ENCODE measurements at places on chromosomes 1 and 21.
A peak's percentile ranks its signal among the peaks of the same experiment; 100 is the strongest.

GRCh38 chr1:51564124-51564523, 45.1 kb upstream of the EPS15 start:
- no peak for DNase-seq

DNA sequence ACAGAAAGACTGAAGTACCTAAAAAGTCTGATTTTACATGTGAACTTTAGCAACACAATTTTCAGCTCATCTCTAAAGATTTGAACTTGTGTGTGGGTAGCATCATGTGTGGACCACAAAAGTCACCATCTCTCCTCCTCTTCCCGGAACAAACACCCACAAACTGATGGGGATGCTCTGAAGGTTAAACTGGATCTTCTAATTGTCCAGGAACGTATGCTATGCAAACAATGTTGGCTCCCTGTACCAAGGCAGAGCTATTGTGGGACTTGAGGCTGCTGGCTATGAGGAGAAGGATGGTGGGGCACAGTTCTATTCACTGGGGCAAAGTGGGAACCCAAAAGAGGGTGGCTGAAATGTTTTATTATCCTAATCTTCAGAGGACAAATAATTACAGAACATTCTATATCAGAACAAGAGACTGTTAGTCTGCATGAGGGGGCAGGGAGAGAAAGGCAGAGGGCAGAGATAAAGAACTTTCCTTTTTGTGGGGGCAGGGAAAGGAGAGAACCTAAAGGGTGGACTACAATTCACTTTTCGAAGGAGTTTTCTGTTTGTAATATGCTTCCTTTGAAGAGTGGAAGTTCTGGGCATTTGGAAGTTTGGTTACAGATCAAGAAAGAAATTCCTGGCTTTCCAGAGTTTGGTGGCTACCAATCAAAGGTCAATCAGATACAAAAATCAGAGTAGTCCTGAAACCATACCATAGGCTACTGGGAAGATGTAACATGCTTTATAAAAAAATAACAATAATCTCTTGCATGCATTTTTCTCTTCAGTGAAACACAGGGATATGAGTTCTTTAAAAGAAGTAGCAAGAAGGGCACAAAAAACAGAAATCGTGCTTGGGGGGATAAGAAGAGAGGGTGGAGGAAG, 62.9 kb downstream of the GADD45A start:
- peak; percentile 18 for DNase-seq

DNA sequence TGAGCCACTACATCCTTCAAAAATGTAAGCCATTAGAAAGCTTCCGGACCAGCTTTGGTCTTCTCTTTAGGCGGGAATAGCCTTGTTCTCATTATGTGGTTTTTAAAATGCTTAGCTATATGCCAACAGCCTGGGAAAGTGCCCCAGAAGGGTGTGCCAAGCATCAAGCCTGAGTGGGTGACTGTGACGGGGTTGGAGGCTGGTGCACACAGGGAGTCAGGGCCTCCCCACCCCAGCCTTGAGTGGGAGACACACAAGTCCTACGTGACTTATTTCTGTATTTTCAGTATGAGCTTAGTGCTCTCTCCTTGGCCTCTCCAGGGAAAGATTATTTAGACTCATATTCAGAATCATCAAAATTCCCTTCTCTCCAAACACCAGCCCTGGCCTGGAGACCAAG, 9.8 kb downstream of the UBASH3A start:
- DNase-seq, result no peak

DNA sequence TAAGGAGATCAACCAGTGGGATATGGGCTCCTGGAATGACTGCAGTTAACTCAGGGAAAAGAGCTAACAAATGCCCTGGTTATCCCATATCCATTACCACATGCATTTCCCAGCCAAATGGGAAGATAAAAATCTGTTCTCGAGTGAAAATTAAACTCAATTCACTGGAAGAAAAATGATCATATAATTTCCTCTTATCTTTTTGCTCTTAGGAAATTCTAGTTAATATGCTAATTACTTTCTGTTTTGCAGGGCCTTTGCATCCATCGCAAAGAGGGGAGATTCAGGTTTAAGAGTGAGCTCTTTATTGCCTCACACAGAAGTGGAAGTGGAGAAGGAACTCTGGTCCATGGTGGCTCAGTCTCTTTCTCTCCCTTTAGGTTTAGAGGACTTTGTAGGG, 3.9 kb upstream of the IL24 start:
- no peak for DNase-seq

DNA sequence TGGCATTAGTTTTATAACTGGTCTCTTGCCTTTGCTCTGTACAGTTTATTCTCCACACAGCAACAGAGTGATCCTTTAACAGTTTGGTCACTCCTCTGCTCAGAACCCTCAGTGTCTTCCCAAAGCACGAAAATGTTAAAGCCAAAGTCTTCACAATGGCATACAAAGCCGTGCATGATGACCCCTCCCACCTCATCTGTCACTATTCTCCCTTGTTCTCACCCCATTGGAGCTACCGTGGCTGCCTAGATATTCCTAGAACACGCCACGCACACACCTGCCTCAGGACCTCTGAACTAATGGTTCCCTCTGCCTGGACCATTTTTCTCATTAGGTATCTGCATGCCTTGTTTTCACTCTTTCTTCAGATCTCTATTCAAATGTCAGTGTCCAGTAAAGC, 8.6 kb upstream of the SEMA4A start:
- no peak for DNase-seq

DNA sequence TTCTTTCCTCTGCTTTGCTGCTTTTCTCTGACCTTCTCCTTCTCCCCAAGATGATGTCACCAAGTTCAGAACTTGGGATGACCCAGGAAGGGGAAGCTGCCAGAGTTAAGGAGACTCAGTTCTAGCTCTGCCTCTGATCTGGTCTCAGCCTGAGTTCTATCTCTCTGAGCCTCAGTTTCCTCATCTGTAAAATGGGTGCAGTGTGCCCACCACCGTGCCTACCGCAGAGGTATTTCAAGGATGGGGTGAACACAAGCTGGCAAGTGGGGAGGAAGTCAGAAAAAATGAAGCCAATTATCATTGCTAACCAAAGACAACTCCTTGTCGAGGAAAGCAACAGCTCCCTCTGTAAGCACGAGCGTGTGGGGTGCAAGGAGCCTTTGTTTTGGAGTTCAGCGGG, 249.7 kb downstream of the KAZN start:
- no peak for DNase-seq

DNA sequence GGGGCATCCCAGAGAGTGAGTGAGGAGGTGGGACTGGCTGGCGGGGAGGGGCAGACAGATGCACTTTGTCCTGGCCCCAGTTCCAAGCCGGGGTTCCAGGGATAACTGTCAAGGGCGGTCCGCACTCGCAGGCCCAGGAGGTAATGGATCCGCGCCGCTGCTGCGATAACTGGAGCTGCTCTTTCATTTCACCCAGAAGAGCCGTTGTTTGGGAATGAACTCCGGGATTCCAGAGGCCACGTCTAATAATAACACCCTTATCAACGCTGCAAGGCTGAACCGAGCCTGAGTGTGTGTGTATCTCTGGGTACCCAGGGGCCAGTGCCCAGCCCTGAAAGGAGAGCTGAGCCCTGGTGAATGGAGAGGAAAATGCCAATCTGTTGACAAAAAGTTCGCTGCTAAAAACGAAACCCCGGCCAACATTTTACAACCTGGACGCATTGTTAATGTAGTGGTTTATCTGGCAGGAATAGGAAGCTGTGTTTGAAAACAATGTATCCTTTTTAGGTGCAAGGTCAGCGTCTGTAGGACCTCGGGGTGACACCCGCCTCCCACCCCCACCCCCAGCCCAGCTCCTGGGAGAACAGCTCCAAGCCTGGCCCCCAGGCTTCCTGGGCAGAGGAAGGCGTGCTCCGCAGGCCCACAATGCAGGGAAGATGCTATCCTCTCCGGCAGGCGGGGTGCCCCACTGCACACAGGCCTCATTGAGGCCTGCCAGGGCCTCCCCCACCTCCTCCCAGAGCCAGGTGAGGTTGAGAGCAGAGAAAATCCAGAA, 119.7 kb downstream of the PROX1 start:
- DNase-seq, result peak; percentile 19

GRCh38 chr1:224205438-224205840, 22.4 kb downstream of the DEGS1 start:
- peak; percentile 23 for DNase-seq

DNA sequence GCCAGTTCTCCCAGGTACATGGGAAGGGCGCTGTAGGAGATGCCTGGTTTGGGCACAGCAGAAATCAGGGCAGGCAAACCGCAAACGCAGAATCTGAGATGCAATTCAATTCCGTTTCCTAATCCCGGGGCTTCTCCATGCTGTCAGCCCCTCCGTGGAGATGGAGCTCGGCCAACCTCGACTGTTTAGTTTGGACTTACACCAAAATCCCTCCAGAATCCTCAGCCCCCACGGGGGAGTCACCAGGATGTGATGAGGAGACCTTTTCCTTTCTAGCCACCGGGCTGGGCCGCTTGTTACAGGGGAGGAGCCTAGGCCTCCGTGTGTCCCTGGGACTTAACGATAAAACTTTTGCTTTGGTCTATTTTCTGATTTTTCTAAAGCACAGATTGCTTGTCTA, 7.9 kb downstream of the SLC2A7 start:
- DNase-seq, result no peak

GRCh38 chr1:185526344-185527307, 207.6 kb upstream of the HMCN1 start:
- DNase-seq, result no peak

DNA sequence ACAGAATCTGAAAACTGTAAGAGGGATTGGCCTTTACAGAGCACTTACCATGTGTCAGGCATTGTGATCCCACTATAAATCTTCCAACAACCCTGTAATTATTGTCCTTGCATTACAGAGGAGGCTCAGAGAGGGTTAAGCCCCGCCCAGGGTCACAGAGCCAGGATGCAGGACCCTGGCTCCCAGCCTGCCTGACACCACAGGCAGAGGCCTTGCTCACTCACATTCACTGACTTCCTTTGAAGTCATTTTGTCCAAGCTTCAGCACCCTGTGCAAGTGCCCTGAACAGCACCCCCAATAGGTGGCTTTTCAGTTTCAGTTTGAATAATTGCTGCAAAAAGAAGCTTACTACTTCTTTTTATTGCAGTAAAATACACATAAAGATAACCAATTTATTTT, 256.8 kb upstream of the NFIA start:
- DNase-seq, result peak; percentile 49

- DNase-seq, result no peak
Observed at GRCh38 chr1:154414606-154415005, 9.5 kb downstream of the IL6R start.

DNA sequence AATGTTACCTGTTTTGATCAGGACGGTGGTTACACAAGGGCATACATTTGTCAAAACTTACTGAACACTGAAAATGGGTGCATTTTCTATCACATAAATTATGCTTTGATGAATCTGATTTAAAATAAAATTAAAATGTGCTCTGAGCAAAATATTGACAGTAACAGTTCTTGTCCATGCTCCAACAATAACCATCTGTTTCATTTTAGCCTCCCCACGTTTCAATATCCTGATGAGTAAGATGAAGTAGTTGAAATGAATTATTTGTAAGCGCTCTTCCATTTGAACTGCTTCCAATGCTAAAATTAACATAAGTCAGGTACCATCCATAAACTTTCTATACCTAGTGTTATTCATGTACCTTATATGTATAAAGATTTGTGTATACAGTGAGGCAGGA, 365.4 kb downstream of the LTN1 start:
- no peak for DNase-seq

DNA sequence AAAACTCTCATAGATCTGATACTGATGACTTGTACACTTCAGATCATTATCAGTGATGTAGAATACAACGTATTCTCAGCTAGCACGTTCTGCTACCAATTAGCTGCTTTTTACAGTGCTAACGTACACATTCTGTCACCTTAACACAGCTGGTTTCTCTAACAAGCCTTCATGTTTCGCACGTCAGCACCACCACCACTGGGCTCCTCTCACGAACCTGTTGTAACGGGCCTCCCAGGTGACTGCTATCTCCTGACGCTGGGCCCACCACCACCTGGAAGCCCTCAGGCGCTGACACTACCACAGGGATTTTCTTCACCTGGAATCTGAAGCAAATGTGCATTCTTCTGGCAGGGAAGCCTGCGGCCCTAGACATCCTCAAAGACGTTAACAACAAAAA, 19.8 kb downstream of the TOMM20 start:
- DNase-seq, result no peak

GRCh38 chr1:114671011-114671938, 1.4 kb upstream of the DENND2C start:
- DNase-seq, result no peak

DNA sequence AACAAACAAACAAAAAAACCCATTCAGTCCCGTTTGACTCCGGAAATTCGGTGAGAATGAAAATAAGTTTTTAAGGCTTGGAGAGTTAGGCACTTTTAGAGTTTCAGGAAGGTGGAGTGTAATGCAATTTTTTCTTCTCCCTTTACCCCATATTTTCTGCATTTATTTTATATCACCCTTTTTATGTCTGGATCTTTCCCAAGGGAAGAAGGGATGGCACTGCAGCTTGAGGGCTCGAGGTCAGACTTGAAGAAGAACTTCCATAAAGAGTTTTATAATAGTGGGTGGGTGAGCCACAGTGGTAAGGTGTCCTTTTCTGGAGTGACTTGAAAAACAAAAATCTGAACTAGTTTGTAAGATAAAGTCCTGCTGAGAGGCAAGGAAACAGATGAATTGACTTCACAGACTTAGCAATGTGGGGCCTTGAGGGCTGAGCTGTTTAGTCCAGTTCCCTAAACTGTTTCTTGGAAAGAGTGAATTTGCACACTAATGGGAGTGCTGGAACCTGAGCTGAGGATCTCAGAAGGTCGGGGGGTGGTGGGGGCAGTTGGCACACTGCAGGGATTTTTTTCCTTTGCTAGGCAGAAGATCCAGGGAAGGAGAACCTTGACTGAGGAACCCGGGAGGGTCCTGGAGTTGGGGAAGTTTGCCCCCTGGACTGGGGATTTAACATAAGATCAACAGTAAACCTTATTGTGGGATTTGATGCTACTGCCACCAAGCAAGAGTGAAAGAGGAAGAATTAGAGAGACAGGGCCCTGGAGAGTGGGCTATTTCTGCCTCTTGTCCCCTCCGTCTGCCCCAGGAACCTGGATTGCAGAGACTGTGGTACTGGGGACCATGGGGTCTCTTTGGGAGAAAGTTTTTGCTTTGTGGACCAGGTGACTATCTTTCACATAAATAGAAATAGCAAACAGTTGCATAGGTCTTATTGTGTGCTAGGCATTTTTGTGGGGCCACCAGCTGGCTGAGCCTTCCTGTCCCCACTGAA, 1.8 kb upstream of the MEX3A start:
- no peak for DNase-seq

- DNase-seq, result no peak
Observed at GRCh38 chr1:220182656-220183055, 88.7 kb downstream of the IARS2 start.

- no peak for DNase-seq
Observed at GRCh38 chr21:39805983-39806382, 61.0 kb downstream of the IGSF5 start.

DNA sequence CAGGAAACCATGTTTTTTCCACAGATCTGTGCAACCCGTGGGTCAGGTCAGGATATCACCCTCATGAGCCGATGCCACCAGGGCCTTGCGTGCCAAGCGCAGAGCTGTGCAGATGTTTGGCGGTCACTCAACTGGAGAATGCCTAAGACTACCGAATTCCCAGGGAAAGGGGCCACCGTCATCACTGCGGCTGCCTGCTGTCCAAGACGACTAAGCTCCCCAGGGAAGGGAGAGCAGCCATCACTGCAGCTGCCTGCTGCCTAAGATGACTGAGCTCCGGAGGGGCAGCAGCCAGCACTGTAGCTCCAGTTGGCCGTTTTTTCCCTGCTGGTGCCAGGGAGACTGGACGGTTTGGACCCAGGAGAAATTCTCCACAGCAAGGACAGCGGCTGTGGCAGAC, 31.1 kb downstream of the AKT3 start:
- no peak for DNase-seq
